ENCODE measurements at places on chromosomes 1 and 21.

DNA sequence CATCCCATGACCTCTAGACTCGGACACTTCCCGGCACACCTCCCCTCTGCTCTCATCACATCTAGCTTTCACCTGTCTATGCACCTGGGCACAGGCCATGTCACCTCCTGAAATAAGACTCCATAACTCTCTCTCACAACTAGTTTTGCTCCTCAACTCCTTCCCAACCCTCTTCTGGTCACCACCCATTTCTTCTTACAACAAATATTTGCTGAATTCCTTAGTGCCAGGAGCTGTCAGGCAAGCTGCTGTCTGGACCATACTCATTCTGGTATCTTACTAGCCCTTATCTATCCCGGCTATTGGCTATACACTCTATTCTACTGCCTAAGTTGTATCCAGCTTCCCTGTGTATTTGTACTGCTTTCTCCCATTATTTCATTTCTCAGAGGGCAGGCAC lies 49.1 kb downstream of the LRRC71 start:
- no peak for DNase-seq

DNA sequence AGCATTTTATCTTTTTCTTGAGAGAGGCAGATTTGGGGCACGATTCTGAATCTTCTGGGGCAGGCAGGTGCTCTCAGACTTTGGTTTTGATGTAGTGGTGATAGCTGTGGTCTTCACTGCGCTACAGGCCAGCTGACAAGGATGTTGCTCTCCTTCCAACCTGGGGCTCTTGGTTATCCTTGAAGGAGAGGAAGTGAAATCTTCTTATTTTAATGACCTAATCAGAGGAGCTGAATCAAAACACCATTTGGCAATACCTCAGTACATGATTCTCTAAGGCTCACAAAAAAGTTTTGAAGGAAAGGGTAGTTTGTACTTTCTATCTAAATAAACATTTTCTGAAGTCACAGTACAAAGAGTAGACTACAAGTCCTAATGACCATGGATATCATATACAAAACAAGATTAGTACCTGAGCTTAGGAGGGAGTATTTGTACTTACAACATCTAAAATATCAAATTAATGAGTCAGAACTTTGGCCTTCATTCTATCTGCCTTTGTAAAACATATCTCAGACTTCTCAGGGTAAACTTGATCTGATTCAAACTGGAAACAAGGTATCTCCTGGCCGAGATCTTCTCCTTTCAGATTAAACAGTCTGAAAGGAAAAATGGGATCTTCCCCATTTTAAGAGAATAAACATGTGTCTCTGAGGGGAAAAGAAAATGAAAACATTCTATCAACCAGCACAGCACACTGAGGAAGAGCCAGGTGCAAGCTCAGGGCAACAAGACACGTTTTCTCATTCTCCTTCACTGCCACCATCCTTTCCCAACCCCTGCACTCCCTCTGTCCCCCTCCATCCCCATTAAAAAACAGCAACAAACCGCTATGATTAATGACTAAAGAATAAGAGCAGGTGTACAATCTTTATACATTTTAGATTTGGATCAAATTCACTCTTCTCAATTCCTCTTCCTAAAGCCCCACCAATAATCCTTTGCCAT lies 69.2 kb downstream of the SH3GLB1 start:
- DNase-seq = no peak

DNA sequence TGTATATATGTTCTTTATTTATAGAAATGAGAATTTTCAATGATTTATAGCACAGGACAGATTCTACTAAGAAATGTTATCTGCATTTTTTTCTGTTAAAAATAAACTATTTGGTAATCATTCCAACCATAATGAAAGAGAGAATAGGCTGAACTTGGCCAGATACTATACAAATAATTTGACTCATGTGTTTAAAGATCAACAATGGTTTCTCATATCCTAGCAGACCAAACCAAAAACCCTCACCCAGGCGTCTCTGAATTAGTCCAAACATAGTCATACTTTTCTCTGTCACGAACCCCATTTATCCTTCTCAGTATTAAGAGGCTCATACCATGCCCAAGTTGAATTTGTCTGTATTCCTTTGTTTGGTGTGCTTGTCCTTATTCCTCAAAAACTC lies 40.3 kb downstream of the RPE65 start:
- no peak for DNase-seq

GRCh38 chr1:182196897-182197870 lies 135.7 kb upstream of the ZNF648 start:
- no peak for DNase-seq

GRCh38 chr21:28235169-28235895 lies 757.3 kb downstream of the LTN1 start:
- no peak for DNase-seq

DNA sequence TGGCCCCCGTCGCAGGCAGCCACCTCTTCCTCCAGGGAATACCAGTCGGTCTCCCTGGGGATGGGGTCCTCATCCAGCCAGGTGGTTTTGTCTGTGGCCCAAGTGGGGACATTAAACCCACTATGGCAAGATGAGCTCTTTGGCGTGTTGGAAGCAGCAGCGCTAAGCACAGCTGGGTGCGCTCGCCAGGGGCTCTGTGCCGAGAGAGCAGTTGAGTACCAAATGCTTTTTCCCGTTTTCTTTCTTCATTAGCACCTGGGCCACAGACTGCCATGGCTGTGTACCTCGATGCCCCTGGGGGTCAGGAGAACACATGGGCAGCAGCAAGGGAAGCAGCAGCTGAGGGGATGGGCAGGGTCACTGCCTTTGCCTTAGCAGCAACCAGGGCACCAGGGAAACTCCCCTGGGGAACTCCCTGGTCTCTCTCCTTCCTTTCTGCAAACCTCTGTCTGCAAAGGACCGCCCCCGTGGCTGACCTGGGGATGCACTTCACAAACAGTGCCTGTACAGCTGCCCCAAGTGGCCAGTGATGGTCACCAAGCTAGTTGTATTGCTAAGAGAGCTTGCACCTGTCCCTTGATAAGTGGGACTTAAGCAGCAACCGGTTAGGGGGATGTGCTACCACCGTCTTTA lies 31.1 kb downstream of the EDARADD start:
- DNase-seq = no peak

GRCh38 chr21:26441149-26441548 lies 131.9 kb downstream of the CYYR1 start:
- no peak for DNase-seq

- DNase-seq = peak; percentile 75
Observed at GRCh38 chr1:167518331-167518700, at the start of gene CD247. Gene CD247, minus strand, starts transcription at chr1:167518529. Its CDS starts 64 bp downstream, at chr1:167518465.

DNA sequence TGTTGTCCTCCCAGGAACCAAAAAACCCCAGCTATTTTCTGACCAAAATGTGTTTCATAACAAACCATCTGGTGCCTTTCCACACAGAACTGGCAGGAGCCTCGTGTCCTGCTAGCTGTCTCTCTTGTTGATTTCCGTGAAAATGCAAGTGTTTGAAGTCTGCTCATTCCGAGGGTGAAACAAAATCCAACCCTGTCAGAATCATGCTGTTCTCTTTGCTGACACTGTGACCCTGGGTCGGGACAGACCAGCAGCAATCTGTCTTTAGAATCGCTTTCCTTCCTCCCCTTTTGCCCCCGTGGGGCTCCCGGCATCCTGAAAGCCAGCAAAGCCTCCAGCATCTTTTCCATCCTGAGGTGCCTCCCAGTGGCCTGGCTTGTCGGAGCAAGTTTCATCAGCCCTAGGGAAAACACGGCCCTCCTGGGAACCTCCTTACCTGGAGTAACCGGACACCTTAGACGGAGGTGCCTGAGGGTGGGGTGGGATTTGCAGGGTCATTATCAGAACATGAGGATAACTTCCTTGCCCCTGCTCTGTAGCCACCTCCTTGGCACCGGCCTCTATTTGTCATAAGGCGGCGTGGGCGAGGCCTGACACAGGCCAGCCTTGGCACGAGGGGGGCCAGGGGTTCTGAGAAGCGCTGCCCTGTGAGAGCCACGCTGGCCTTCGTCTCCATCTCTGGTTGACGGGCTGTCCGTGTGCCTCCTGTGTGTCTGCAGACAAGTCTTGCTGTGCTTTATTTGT lies 24.9 kb downstream of the LDLRAP1 start:
- DNase-seq = no peak

- no peak for DNase-seq
Observed at GRCh38 chr1:228471154-228471761, 15.9 kb upstream of the RNF187 start.

GRCh38 chr1:178341261-178341956 lies 155.4 kb downstream of the CLEC20A start:
- no peak for DNase-seq

DNA sequence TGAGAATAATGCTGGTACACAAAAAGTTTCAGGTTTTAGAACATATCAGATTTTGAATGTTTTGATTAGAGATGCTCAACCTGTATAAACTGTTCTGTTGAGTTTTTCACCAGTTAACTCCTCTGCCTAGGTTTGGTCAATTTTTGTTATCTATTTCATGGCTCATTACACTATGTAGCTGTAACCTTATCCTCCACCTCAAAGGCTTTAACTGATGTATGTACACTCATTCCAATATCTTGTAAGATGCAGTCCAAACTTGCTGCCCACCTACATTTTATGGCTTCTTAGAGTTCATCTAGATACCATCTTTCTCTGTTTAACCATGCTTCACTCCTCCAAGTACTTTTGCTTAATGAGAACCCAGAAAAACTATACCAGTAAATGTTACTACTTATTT lies 107.8 kb downstream of the EIF4G3 start:
- DNase-seq = no peak
